Karpas-422 (cell line): ENCODE measurements at places on chromosomes 7 and 10. TPM values are rescaled to one million over a fixed set of nuclear protein-coding genes. Genes with fewer than 3 reads are reported as not detected.

- no peak for DNase-seq
These were observed 17.5 kb upstream of the CACNB2 start for GRCh38 chr10:18122753-18123152.

DNA sequence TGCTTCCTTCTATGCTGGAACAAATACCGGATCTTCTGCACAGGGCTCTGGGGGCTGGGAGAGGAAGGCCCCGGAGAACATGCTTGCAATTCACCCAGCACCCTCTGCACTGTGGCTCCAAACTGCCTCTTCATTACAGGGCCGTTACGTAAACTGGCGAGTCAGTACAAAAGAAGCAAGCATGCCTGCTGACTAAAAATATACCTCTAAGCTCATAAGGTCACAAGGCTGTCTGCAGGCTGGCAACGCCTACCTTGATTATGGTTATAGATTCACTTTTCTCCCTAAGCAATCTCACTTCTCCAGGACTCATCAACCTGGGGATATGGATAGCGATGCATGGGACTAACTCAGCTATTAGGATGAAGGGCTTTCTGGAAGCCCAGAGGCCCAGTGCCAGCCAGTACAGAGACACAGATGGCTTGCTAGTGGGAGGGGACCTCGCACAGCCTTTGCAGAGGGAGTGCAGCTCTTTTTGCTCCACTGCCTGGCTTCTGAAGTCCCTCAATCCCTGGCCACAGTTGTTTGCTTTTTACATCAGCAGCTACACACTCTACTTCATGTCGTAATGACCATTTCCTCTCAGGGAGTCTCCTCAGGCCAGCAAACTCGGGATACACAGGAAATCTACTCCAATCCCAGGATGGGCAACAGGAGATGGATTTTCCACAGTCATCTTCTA, 96.1 kb downstream of the SH3PXD2A start:
- no peak for DNase-seq

DNA sequence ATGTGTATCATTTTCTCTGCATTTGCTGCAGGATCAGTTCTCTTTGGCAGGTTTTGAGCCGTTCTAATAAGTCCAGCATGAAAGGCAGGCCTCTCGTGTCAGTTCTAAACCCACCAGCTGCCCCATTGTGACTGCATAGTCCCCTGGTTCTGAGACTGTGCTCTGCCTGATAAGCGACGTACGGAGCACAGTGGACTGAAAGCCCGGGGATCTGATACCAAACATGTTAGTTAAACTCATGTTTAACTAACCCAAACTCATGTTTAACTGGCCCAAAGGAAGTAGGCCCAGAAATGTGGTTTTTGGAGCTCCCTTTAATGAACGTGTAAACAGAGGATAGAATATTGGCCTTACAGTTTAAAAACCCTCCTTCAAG, 98.0 kb upstream of the PDCD4 start:
- no peak for DNase-seq

- DNase-seq: peak; percentile 29
These were observed 94.3 kb downstream of the ZNF248 start for GRCh38 chr10:37763132-37763531.

DNA sequence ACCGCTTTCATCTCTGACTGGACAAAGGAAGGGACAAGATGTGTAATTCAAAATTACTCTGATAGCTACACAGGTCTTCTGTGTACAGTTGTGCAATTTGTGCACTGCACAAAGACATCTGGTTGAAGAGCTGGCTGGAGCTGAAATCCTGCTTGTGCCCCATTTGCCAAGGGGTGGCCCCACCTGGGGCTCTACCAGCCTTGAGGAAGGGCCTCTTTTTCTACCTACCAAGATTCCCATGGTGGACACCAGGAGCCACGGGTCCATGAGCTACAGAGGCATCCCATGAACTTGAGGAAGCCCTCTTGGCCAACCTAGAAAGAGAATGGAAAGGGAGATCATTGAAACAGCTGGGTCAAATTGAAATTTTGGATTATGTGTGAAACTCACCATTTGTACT, 43.2 kb downstream of the HHEX start:
- DNase-seq: peak; percentile 16

- DNase-seq: no peak
These were observed 10.6 kb downstream of the ZCCHC24 start for GRCh38 chr10:79434821-79435251.

DNA sequence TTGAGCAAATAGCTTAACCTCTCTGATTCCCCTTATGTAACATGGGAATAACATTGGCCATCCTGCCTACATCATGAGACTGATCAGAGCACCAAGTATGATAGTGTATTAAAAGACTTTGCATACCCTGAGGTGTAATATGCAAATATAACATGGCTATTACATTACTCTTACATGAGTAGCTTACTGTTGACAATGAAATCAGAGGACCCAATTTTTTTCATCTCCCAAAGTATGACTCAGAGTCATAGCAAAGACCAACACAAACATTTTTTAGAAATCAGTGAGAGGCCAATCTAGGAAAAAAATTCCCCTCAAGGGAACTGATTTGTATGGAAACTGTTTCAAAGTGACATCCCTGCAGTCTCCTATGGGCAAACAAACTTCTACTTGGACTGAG, 47.0 kb upstream of the TMEM140 start:
- no peak for DNase-seq

- no peak for DNase-seq
These were observed 164.9 kb downstream of the NSUN6 start for GRCh38 chr10:18486438-18486837.

DNA sequence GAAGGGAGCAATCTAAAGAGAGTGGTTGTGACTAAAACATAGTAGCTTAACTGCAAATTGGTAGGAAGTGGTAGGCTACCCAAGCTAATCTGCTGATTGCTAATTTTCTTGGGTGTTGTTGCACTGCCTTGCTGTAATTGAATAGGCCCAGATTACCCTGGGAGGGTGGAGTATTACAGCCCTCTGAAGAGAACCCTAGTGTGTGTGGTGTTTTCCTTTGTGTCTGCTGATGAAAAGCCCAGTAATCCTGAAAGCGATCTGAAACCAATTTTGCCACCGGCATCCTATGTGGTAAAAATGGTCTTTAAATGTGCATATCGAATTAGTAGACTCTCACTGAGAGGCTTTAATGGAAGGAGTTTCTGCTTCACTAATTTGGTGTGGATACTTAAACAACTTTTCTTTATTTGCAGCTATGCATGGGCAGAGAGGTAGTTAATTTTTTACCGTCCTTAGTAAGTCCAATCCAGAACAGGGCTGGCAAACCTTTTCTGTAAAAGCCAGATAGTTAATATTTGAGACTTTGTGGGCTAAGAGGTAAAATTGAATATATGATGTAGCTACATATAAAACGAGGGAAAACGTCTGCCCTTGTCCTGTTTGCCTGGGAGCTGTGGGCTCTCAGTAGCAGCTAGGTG, 92.5 kb downstream of the CSTF2T start:
- DNase-seq: no peak

DNA sequence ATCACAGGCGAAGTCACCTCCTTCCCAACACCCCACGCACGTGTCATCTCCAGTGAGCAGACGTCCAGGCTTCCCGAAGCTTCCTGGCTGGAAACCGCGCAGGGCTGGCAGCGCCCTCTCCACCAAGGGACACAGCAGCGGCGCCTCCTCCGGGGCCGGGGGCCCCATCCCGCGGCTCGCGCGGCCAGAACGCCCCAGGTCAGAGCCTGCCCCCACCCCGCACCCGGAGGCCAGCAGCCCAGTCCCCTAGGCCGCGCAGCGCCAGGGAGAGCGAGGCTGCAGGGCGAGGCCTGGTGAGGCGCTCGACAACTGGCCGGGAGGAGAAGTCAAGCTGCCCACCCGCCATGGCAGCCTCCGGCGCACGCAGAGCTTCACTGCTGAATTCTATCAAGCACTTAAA, 247.0 kb downstream of the SEMA3D start:
- no peak for DNase-seq

The HOXA7 gene
- 7.5 and 10.2 TPM in 2 replicates for total RNA-seq

The PTN gene
- total RNA-seq: 0.47 TPM in 1 of 2 replicates, not detected in the other

The ATOH7 gene
- total RNA-seq: not detected in 2 replicates

The IPMK gene
- 13.7 and 25.2 TPM in 2 replicates for total RNA-seq
